ENCODE measurements at places on chromosomes 2 and 18. TPM values are rescaled to one million over a fixed set of nuclear protein-coding genes. Genes with fewer than 3 reads are reported as not detected.

Gene LYG2
- total RNA-seq, result not detected

DNA sequence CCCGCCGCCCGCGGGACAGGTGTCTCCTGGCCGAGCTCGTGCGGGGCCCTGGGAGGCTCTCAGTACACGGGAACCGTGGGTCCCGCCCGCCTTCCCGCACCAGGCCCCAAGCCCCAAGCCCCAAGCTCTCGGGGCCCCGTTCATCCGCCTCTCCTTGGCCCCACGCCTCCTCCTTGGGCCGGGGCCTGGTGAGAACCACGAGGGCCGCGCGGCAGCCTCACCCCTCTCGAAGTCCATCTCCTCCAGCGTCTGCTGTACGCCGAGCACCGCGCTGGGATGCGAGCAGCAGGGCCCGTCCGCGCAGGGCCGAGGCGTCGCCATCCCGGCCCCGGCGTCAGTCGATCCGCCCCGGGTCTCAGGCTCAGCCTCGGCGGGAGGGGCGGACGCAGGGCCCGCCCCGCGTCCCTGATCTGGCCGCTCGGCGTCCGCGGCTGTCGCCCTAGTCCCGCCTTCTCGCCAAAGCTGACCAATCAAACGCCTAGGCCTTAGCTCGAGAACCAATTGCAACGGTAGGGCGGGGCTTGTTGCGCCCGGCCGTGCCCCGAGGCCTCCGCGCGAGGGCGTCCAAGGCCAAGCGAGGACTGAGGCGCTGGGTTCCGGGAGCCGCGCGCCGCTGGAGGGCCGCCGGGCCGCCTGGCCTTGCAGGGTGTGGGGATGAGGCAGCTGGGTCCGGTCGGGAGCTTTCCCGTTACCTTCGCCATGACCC lies at the start of gene ANKRD39:
Gene ANKRD39, minus strand, starts transcription at position 350 of the 706 bp plus-strand sequence. Its CDS starts 29 bp downstream, at position 321.
- peak; percentile 99 for DNase-seq

DNA sequence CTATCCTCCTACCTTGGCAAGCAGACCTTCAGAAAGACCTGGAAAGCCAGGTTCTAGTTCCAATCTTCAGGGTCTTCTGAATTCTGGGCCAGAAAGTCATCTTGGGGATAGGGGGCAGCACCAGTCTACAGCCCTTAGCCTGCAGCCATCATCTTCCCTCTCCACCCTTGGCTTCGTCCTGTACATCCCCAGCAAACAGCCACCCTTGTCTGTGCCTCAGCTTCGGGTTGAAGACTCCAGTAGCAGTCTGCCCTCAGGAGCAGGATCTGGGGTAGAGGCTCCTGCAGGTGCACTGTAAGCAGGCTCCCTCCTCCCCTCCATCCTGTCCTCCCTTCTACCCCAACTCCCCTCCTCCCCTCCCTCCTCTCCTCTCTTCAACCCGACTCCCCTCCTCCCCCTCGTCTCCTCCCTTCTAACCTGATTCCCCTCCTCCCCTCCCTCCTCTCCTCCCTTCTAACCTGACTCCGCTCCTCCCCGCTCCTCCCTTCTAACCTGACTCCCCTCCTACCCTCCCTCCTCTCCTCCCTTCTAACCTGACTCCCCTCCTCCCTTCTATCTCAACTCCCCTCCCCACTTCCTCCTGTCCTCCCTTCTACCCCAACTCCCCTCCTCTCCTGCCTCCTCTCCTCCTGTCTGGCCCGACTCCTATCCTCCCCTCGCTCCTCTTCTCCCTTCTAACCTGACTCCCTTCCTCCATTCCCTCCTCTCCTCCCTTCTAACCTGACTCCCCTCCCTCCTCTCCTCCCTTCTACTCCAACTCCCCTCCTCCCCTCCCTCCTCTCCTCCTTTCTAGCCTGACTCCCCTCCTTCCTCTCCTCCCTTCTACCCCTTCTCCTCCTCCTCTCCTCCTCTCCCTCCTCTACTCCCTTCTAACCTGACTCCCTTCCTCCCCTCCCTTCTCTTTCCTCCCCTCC lies 90.1 kb upstream of the SMAD2 start:
- no peak for DNase-seq

DNA sequence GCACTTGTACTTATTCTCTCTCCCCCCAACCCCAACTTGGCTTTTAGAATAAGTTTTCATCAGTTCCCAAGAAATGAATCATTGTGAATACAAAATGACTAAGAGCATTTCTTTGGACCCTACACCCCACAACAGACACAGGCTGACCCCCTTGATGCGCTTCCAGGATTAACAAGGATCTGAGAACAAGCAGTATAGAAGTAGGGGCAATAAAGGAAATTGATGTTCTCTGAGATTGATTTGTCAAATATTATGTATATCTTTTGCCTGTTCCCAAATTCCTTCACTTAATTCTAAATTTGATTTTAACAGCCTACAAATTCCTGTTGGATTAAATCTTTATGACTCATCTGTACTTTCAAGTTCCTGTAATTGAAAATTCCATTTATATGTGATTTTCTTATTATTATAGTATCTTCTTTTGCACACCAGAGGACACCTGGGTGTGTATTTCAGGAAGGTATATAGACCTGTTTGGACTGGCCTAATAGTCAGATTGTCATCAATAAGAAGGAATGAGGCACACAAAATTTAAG lies 10.2 kb upstream of the PTPN4 start:
- DNase-seq, result peak; percentile 39

GRCh38 chr2:44884231-44884630 lies 57.3 kb upstream of the SIX3 start:
- DNase-seq, result no peak

Measured in lung microvascular endothelial cell (primary cell).